ENCODE measurements at places on chromosomes 16 and 17. TPM values are rescaled to one million over a fixed set of nuclear protein-coding genes. Genes with fewer than 3 reads are reported as not detected.
A peak's percentile ranks its signal among the peaks of the same experiment; 100 is the strongest.

Gene TELO2
- 36.4 TPM for total RNA-seq

Gene MCRIP2
- 101 TPM for total RNA-seq

GRCh38 chr17:77881545-77881944, 77.0 kb upstream of the TNRC6C start:
- peak; percentile 55 for DNase-seq

Gene STX1B
- 4.2 TPM for total RNA-seq

Gene CORO1A
- total RNA-seq = 8.5 TPM

DNA sequence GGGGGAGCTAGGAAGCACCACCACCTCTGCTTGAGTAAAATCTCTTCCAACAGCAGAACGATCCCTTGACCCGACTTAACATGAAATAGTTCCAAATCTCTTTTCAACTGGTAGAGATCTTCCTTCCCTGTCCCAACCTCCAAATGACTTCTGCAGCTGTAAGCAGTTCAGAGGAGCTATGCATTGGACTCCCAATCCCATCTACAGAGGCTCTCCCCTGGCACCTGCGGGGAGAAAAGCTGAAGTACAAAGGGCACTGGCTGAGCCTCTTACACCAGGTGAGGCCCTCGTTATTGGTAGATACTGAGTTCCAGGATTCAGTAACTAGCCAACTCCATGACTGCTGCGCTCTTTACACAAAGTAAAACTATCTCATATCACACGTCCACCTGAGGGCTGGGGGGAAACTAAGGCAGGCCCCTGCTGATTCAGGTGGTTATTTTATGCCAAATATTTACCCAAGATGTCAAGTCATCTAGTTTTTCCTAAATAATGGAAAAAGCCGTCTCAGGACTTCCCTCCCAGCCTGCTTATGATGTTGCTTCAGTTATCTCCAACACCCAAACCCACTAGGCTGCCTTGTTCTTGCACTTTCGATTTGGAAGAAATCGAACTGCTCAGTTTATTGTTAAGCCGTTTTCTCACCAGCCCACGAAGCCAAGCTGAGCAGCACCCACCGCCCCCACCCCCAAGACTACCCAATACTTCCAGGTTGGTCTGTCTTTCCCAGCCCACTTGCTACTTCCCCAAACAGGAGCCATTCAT, 3.2 kb downstream of the ACTG1 start:
- DNase-seq = no peak

GRCh38 chr17:35089586-35090296, 26.2 kb upstream of the RFFL start:
- peak; percentile 50 for DNase-seq

GRCh38 chr17:21453144-21453898, 77.2 kb downstream of the KCNJ12 start:
- DNase-seq = no peak

Gene TBC1D26
- total RNA-seq = not detected

GRCh38 chr17:32536736-32537643, 50.2 kb downstream of the CDK5R1 start:
- DNase-seq = no peak

- peak; percentile 16 for DNase-seq
These were observed 225.0 kb downstream of the C16orf78 start for GRCh38 chr16:49598383-49599170.

GRCh38 chr17:57994436-57994835, 6.4 kb upstream of the VEZF1 start:
- no peak for DNase-seq

Gene GH1
- total RNA-seq = not detected

GRCh38 chr16:11356573-11357331, 11.5 kb downstream of the RMI2 start:
- DNase-seq = peak; percentile 76

- DNase-seq = no peak
These were observed 7.1 kb upstream of the MPP2 start for GRCh38 chr17:43914451-43914850.

DNA sequence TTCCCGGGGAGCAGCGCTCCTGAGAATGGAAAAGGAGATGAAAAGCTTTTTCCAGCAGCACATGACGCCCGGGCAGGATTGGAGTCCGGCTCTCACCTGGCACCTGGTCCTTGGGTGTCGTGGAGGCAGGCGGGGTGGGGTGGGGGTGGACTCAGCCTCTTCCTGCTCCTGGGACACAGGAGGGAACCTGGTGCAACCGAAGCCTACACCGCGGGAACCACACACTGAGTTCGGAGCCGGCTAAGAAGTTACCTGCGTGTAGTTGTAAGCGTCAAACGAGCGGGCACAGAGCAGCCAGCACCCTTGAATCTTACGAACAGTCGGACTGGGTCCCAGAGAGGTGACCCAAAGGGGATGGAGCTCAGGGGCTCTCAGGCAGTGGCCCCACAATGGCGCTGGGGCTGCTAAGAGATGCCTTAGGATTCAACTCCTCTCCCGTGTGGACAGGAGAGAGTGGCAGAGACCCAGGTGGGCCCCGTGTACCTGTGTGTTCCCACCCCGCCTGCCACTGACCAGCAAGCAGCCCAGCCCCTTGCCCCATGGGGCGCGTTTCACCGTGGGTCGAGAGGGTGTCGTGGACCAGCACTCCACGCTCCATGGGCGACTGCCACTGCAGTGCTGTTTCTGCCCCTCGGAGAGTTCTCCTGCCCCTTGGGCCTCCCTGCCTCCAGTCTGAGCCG, 105.8 kb upstream of the METRNL start:
- DNase-seq = peak; percentile 43

GRCh38 chr16:5865236-5865635, 767.6 kb upstream of the EEF2KMT start:
- no peak for DNase-seq

Gene WNT3
- total RNA-seq = 2.7 TPM

- DNase-seq = no peak
These were observed 7.8 kb downstream of the GGA2 start for GRCh38 chr16:23502466-23502865.

DNA sequence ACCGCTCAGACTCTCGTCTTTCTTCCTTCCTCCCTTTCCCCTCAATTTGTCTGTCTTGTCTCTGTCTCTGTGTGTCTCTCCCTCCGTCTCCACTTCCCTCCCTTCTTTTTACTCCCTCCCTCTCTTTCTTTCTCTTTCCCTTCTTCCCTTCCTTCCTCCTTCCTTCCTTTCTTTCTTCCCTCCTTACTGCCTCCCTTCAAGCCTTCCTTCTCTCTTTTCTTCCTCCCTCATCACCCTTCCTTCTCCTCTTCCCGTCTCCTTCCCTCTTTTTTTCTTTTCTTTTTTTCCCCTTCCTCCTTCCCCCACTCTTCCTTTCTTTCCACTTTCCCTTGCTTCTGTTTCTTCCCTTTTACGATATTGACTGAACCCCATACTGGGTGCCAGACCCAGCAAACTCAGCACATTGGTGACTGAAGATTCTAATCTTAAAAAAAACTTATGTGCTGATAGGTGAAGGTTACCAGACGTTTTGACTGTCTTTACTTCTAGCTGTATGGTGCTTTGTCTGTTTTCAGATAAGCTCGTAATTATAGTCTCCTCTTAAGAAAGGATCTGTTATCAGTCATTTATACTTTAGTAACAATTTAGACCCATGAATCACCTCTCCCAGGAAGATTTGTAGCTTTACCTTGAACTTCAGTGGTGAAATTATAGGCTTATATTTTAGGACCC, 481 bp upstream of the BRD7 start:
- no peak for DNase-seq

Gene HOXB5
- total RNA-seq = 0.55 TPM

GRCh38 chr16:89172528-89173173, 1.1 kb downstream of the CDH15 start:
- DNase-seq = no peak

DNA sequence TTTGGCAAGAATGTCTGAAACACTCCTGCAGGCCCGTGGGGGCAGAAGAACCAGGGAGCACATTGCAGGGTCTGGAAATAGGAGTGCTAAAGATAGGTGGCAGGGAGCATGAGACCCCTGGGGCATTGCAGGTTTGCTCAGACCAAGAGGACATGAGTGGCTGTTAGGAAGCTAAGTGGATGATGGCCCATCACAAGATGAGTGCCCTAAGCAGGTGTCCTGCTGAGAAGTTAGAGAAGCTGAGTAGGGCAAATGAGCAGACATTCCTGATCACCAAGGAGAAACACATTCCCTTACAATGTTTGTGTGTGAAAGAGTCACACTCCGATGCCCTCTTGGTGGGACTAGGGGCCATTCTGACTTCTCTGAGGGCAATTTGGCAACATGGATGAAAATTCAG, 9.9 kb downstream of the MLYCD start:
- no peak for DNase-seq

DNA sequence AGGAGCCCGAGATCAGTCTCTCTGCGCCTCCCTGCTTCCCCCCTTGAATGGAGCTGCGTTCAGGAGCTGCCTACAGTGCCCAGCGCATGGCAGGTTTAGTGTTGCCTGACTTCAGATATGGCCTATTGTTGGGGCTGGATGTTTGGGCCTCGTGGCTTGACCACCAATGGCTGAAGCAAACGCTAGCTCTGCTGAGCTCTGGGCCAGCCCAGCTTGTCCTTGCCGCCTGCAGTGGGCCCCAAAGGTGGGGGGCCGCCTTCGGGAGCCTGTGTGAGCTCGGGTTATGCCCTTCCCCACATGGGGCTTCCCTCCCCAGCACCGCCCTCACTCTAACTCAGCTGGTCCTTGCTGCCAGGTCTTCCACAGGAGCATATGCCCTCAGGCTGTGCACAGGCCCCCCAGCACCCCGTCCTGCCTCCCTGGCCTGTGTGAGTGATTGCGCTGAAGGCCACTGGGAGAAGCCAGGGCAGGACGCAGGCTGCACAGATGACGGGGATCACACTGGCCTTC, 2.0 kb upstream of the METTL26 start:
- no peak for DNase-seq

GRCh38 chr16:5216441-5217080, 119.0 kb upstream of the EEF2KMT start:
- DNase-seq = no peak

Gene HEATR9
- total RNA-seq = not detected

- no peak for DNase-seq
These were observed 17.7 kb downstream of the HSD11B2 start for GRCh38 chr16:67448580-67448979.

Gene TRIM72
- total RNA-seq = not detected

Gene C17orf107
- total RNA-seq = 4.1 TPM

- DNase-seq = no peak
These were observed 59.7 kb downstream of the RNF112 start for GRCh38 chr17:19470530-19471261.

- DNase-seq = no peak
These were observed 4.1 kb downstream of the FXR2 start for GRCh38 chr17:7610641-7611040.

- DNase-seq = no peak
These were observed 22.2 kb downstream of the MMP15 start for GRCh38 chr16:58047557-58048348.

GRCh38 chr16:4323845-4324488, 8.1 kb downstream of the GLIS2 start:
- peak; percentile 47 for DNase-seq

DNA sequence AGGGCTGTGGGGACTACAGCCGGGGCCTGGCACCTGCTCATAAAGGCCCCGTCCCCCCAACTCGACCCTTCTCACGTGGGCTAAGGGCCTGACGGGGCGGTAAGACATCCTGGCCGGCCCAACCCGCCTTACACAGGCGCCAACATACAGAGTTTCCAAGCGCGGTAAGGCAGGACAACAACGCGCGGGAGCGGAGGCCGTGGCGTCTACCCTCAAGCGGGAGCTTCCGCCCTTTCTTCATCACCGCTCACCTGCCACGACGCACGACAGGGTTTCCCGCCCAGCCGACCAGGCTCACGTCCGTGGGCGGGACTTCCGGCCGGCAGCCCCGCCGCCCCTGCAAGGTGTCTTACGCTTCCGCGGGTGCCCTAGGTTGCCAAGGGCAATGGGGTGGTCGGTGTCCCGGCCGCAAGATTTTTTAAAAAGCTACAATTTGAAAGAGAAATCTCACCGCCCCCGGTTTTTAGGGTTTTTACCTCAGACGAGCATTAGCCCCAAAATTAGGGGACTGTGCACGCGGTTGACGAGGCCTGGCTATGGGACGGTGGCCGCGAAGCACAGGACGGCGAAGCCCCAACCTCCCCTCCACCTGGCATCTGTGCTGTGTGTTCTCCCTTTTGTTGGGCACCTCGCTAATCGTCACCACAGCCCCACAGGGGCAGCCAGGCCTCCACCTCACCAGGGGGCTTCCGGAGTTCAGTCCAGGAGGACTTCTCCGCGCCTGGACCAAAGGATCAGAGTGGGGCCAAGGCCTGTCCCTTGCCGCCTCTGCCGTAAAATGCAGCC, at the start of gene TERB1:
Gene TERB1, minus strand, starts transcription at position 265 of the 786 bp plus-strand sequence. CDS start 4,786 bp downstream, outside the sequence.
- DNase-seq = no peak

Gene SPATA32
- total RNA-seq = not detected

- DNase-seq = no peak
These were observed 10.9 kb upstream of the HS3ST6 start for GRCh38 chr16:1929105-1929504.

Gene CHD3
- total RNA-seq = 5.7 TPM

Gene SDR42E2
- total RNA-seq = not detected

Gene TBC1D3G
- total RNA-seq = not detected

Gene CACNB1
- total RNA-seq = 0.40 TPM

Gene CRYBA1
- total RNA-seq = not detected

DNA sequence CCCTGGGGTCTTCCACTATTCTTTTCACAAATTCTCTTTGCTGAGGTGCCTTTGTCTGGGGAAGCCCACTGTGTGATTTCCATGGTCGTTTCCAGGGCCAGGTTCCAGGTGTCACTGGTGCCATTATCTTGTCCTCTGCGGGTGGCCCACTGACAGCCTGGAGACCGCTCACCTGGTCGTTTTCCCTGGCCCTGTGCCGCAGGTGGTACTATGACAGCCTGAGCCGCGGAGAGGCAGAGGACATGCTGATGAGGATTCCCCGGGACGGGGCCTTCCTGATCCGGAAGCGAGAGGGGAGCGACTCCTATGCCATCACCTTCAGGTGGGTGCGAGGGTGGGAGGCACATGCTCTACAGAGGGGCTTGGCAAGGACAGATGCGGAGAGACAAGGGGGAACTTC, 98.9 kb downstream of the SDR42E1 start:
- no peak for DNase-seq

Gene ZG16
- total RNA-seq = 1.3 TPM

GRCh38 chr17:44887971-44888954, 11.0 kb downstream of the EFTUD2 start:
- DNase-seq = no peak

DNA sequence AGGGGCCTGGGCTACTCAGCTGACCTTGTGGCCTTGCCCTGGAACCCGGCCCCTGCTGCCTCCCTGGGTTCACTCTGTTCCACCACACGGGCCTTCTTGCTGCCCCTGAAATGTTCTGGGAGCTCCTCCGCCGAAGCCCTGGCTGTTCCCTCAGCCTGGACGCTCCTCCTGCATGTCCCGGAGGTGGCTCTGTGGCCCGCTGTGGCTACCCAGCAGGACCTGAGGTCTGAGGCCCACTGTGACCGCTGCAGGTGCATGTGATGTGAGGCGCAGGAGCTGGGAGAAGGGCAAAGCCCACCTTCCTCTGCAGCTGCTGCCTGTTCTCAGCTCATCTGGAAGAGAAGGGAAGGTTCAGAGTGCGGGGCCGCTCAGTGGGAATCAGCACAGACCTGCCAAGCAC, 38.9 kb upstream of the ACSF3 start:
- DNase-seq = no peak

Measured in left lobe of liver (tissue), 2 donors.